ENCODE measurements at places on chromosomes 13 and 19.

DNA sequence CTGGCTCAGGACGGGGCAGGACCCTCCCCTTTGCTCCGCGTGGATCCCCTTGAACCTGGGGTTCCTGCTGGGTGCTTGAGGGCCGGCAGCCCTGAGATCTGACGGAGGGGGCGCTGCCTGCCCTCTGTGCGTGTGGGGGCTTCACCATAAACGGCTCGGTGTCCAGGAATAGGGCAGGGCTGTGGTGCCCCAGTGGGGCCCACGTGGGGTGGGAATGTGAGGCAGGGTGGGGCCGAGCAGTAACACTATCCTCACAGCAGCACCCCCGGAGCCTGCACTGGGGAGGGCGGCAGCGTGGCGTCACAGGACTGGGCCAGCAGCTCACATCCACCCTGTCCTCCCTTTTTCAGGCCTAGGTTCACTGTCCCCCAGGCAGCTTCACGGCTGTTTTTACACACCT is 38.0 kb downstream of the GAS6 start:
- DNase-seq: no peak

GRCh38 chr19:42092350-42092749 is 16.4 kb downstream of the ZNF574 start:
- DNase-seq: peak; percentile 39

- DNase-seq: no peak
Observed at GRCh38 chr19:39745643-39746042, 7.8 kb upstream of the CLC start.

GRCh38 chr13:20301015-20301402 is 68.9 kb upstream of the GJB6 start:
- no peak for DNase-seq

GRCh38 chr19:49458567-49458903 is 5.5 kb downstream of the ALDH16A1 start:
- DNase-seq: no peak

DNA sequence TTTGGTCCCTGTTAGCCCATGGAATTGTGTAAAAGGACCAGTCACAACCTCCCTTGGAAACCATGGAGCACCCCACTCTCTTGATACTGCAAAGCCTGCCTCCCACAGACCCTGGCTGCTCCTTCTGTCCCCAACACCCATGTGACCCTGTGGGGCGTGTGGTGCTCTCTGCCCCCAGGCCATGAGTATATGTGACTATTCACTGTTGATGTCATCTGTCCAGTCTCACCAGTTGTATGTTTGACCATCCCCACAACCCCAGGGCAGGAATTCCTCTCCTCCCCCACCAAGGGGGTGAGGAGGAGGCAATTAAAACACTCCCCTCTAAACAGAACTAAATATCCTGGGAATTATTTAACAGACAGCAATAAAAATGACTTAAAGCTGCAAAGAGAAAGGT is 35.2 kb downstream of the KCTD15 start:
- DNase-seq: no peak

DNA sequence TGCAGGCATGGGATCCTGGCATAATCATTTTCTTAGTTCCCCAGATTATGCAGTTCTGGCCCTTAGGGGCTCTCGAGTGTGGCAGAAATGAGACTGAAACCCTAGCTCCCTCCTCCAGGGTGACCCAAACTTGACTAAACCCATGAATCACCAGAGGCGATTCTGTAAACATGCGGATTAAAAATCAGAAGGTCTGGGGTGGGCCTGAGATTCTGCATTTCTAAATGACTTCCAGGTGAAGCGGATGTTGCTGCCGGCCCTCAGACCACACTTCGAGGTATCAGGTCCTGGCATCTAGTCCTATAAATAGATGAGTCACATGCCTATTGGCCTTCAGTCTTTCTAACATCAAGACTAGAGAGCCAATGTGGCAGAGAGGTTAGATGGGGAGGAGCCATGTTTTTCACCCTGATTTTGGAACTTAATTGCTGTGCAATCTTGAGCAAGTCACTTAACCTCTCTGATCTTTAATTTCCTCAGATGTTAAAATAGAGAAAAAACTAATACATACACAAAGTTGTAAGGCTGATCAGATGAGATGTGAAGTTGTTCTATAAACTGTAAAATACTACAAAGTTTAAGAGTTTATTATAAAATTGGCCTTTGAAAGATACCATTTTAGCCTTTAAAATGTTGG is 431.2 kb downstream of the FOXO1 start:
- DNase-seq: no peak

- DNase-seq: peak; percentile 59
Observed at GRCh38 chr19:7506385-7507328, 9.2 kb upstream of the ZNF358 start.

- DNase-seq: no peak
Observed at GRCh38 chr13:110397436-110398115, 90.5 kb downstream of the COL4A2 start.

DNA sequence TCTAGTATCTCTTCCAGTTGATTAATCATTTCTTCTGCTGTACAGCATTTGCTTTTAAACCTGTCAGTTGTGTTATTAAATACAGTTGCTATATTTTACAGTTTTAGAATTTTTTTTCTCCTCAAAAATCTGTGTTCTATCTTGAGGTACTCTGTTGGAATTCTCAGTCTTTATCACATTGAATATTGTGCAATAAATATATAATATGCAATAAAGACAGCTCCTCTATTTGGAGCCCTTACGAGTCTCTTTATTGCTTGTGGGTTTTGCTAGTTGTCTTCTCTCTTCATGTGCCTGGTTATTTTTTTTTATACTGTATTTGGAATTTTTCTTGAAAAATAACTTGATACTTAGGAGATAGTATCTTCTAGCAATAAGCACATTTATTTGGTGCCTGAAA is 51.7 kb downstream of the CDK8 start:
- no peak for DNase-seq

DNA sequence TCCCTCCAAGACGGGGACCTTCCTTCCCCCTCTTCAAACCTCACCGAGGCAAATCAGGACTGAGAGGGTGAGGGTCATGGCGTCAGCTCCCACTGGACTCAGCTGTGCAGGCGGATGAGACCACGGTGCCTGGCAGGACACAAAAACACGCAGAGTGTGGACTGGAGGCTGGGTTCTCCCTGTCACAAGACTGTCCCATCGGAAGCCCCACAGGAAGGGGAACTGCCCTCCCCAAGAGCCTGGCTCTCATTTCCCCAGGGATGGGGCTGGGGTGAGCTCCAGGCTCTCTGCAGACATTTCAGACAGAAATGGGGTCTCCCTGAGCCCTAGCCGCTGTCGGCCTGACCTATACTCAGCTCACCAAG is at the start of gene LILRB5:
Gene LILRB5 (minus strand): TSS at position 158 of the 365 bp plus-strand sequence. CDS start 80 bp downstream, at position 78.
- DNase-seq: no peak

GRCh38 chr13:99968521-99969452 is 2.8 kb downstream of the ZIC5 start:
- no peak for DNase-seq

DNA sequence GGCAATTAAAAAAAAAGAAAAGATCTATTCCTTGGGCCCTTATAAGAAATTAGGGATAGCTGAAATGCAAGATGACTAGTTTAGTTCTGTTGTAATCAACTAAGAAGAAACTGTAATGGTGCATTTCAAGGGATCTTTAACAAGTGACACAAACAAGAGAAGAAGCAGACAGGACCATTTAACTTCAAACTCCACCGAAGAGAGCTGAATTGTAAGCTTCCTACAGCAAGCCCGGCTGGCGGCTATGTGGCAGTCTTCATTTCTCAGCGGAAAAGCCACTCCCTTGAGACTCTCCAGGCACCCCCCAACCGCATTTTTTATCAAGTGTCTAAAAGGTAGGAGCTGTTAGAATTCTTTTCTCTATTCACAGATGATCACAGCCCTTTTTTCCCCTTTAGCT is 305.2 kb upstream of the ZNF507 start:
- no peak for DNase-seq

DNA sequence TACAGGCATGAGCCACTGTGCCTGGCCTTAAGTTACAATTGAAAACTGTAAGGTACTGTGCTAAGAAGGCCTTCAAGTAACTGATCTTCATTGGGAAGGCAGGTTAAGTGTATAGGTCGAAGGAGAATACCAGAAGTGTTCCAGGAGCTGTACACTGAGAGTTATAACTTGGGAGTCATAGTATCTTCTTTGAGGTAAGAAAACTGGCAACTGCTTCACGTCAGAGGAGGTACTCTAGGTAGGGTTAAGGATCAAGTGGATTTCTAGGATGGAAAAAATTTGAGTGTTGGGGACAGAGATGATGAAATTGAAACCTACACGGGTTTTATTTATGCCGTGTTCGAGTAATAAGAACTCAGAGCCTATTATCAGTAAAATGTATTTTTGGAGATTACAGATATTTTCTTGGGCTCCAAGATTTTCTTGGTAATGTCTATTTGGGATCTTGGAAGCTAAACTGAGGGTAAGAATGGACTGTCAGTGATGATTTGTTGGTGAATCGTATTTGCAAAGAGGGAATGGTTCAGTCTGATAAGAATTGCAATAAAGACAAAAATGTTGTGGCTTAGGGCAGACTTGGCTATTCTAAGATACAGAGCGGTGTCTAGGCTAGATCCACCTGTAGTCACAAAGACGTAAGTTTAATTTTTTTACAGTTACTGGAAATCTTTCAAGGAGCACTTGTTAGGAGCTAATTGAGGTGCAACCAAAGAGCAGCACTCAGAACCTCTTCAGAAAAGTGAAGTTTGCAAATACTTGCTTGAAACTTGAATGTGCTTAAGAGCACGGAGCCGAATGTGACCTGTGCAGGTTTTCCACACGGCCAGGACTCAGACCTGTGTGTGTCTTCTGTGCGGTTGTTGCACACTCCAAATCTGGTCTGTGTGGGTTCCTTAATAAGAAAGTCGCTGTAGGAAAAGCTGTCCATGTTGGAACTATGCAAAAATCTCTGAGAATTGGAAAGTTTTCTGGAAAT is 102.5 kb downstream of the URI1 start:
- no peak for DNase-seq

DNA sequence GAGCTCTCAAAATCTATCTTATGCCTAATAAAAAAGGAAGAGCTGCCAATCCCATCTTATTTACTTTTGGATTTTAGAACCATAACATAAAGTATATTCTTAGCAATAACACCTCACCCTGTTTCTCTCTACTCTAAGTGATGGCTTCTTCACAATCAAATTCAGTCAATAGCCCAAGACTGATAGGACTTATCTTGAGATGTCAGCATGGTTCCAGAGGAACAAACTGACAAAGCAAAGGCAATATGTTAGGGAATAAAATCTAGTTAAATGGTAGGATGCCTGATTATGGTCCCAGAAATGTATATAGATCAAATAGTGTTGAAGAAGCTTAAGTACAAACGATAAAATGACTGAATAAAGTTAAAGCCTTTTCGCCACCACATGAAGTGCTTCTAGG is 36.3 kb downstream of the DACH1 start:
- DNase-seq: no peak

- peak; percentile 53 for DNase-seq
Observed at GRCh38 chr19:14381689-14382474, 638 bp downstream of the ADGRE5 start.

DNA sequence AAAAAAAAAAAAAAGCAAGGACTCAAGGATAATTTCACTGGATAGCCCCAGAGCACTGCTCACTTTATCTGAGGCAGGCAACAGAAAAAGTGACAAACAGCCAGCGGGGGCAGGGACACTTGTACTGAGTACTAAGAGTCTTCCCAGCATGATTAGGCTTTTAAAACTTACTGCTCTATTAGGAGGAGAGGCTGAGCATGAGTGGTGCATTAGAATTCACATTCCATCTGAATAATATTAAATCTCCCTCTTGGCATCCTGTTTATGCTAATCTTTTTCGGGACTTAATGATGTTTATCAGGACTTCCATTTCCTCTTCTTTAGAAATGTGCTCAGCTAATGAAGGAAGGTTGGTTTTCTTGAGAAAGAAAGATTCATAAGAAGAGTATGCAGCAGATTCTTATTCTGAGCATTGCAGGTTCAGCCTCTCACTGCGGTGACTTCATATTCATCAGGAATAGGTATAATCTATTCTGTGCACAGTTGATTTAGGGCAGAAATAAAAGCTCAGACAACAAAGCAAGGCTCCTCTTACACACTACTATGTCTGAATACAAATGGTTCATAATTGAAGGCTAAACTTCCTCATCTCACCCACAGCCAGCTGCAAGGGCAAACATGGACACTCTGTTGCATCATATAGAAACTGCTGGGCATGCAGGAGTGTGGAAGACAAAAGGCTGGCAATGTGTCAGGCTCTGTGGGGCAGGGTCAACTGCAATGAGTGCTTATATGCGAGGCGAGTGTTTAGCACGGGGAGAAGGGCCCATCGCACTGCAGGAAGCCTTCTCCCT is 107.0 kb downstream of the KL start:
- no peak for DNase-seq

GRCh38 chr13:62524498-62524897 is 1108.8 kb upstream of the PCDH20 start:
- DNase-seq: no peak

GRCh38 chr19:46761418-46761831 is 15.2 kb upstream of the STRN4 start:
- DNase-seq: no peak

- no peak for DNase-seq
Observed at GRCh38 chr19:23402388-23402787, 7.1 kb upstream of the ZNF91 start.

- peak; percentile 18 for DNase-seq
Observed at GRCh38 chr19:46192992-46193650, 36.4 kb upstream of the IGFL1 start.

DNA sequence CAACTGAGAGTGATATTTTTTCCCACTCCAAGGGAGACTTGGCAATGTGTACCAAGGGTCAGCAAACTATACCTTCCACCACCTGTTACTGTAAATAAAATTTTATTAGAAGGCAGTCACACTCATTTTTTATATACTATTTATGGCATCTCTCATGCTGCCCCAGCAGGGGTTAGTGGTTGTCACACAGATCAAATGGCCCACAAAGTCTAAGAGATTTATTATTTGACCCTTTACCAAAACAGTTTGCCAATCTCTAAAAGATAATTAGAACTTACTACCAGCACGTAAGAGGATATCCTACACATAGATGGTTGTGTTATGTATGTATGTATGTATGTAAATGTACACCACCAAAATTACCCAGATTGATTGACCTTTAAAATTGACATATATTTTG is 185.1 kb downstream of the PRR20E start:
- no peak for DNase-seq

- DNase-seq: peak; percentile 33
Observed at GRCh38 chr19:3785938-3786824, at the start of gene MATK. MATK (minus strand) TSS chr19:3786381; CDS start chr19:3785135, 1,246 bp downstream.

GRCh38 chr19:51096473-51097165 is 11.6 kb downstream of the CTU1 start:
- DNase-seq: no peak

DNA sequence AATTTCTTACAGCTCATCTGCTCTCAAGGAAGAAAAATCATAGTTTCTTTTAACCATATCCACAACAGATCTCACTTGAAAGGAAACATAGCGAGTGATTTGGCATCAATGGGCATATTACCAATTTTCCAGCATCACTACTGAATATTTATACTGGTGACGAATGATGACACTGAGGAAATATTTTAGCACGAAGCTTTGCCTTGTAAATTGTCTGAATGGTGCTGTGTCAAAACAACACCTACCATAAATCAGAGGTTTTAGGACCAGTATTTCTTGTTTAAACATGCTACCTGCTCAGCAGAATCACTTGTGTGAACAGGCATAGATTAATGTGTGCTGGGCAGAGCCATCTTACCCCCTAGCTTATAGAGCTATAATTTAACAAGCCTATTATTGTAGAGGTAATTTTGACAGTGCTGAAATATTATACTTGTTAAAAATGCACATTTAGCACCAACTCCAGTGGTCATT is 146.8 kb downstream of the ABCC4 start:
- DNase-seq: no peak

GRCh38 chr13:60351855-60352615 is 45.0 kb upstream of the TDRD3 start:
- DNase-seq: no peak

GRCh38 chr19:56946159-56946558 is 105.6 kb upstream of the PEG3 start:
- DNase-seq: no peak

All from stimulated activated CD4-positive, alpha-beta T cell treated with anti-CD3 and anti-CD28 coated beads, TNF-alpha, amount 100 ng/mL, for 24 hours (primary cell).